Putamen (tissue), 1 donor: ENCODE measurements at places on chromosomes 13 and 19.

GRCh38 chr19:49110567-49110966 is 3.6 kb upstream of the LIN7B start:
- no peak for DNase-seq

DNA sequence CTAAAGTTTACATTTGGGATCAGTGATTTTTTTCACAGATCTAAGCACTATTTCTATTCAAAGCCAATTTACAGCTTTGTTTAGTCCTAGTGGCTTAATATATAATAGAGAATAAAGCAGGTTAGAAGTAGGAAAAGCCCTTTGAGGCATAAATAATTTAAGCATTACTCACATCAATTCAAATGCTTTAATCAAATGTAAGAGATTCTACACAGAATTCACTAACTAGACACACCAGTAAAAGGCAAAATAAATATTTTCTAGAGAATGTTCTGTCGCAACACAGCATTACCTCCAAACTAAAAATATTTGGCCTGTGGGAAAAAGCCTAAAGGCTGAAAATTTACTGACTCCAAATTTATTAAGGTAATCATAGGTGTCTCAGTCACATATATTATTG is 31.3 kb downstream of the KCTD12 start:
- no peak for DNase-seq

GRCh38 chr19:33691736-33692135 is 70.0 kb downstream of the CHST8 start:
- DNase-seq, result no peak

- no peak for DNase-seq
These were observed 916.7 kb downstream of the PCDH9 start for GRCh38 chr13:66313413-66313812.

DNA sequence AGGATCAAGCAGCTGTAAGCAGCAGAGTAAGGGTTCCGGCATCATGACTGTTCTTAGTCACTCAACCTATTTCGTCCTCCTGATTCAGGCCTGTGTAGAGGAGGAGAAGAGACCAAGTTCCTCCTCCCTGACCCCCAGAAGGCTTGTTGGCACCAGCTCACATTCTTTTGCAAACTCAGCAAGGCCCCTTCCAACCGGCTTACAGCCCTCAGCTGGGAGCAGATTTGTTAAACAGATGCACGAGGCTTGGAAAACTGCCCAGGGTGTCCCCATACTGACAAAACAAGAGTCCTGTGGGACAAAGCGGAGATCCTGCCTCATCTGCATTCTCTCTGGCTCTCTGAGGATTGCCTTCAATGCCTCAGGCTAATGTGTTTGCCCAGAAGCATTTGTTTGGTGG is 113.2 kb upstream of the SOX21 start:
- DNase-seq, result peak; percentile 72

GRCh38 chr13:111372651-111373425 is 52.4 kb downstream of the TEX29 start:
- no peak for DNase-seq

- no peak for DNase-seq
These were observed 670 bp upstream of the CHAF1A start for GRCh38 chr19:4401769-4402170.

GRCh38 chr13:105147461-105147860 is 1388.0 kb downstream of the EFNB2 start:
- DNase-seq, result no peak

DNA sequence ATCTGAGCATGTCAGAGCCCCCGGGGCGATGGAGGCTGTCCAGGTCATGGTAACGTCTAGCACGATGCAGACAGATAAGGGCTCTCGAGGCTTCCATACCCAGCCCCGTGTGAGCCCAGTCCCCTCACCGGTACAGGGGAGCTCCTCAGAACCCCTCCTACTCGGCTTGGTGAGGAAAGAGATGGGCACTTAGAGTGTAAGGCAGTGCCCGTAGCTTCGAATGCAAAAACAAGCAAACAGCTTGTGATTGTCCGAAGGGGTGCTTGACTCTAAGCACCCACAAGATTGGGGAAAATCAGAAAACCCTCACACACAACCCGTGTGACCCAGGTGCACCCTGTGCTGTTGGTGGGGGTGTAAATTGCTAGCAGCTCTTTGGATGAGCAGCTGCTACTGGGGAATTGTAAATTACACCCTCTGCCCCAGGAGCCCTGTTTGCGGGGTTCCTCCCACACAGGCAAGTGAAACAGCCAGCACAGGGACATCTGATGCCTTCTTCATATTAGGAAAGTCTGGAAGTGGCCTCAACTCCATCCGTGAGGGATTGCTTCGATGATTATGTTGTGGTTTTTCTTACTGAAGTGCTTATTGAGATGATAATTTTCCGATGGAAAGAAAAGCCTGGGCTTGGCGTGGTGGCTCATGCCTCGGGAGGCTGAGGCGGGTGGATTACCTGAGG is 918 bp upstream of the PSPN start:
- no peak for DNase-seq

GRCh38 chr13:51453959-51454703 is 1.3 kb upstream of the INTS6 start:
- peak; percentile 31 for DNase-seq

DNA sequence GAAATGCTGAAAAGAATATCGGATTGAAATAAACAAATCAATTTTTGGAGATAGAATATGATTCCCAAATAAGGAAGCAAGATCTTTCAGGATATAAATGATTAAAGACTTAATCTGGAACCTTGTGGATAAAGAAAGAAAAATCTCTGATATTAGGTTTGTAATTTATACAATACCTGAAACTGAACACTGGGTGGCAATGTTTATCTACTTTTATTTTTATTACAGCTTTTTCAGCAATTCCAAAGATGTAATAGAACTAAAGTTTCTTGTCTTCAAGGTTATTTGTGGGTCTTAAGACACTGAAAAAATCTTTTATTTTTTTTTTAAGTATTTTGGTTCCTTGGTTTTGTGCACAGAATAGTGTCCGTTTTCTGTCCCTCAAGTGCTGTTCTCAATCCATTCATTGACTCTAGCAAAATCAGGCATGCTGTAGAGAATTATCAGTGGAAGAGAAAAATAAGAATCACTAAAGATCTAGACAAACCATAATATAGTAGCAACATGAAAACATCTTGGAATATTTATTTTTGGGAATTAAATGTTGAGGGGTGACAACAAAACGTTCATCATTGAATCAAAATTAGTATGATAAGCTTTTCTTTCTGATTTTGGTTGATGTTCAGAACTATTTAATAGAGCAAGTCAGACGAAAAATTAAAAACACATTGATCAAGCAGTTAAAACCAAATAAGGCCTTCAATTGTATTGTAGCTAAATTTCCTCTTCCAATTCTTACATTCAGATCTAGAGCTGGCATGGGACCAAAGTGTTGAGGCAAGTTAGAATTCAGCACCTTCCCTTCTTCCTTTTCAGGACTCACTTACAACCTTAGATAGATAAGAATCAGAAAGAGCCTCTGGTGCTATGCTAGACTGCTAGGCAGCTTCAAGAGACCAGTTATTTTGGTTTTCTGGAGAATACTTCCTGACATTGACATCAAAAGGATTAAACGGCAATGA is 704.4 kb upstream of the PCDH20 start:
- DNase-seq, result no peak

DNA sequence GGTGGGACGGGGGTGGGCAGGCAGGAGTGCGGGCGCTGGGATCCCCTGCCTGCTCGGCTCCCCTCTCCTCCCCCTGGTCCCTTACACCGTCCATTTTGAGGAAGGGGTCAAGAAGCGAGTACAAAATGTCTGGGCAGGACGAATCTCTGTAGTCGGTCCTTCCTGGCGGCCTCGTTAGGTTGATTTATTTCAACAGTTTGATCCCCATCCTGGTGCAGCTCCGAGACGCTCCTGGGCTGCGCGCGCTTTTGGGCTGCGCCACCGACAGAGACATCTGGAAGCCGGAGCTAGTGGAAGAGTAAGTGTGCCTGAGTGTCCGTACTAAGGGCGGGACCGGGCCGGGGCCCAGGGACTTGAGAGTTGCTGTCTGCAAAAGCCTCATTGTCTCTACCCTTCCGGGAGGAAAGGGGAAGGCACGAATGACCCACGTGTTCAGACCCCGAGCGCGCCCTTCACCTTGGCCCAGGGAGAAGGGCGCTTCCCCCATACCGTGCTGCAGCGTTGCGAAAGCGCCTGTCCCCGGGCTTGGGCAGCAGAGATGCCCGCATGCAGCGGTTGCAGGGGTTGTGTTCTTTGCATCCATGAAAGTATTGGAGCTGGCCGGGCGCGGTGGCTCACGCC is 1.8 kb downstream of the ZNF114 start:
- no peak for DNase-seq
